DMS79 (cell line): ENCODE measurements at places on chromosomes 7 and 10.

DNA sequence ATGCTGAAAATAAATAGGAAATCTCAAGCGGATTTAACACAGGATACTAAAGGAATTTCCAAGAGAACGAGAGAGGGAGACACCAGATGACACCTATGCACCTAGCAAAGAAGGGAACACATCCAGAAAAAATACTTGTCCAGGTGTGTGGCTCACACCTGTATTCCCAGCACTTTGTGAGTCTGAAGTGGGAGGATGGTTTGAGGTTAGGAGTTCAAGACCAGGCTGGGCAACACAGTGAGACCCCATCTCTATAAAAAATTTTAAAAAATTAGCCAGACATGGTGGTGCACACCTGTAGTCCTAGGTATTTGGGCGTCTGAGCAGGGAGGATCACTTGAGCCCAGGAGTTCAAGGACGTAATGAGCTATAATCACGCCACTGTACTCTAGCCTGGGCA is 11.2 kb upstream of the CAPZA2 start:
- DNase-seq: no peak

DNA sequence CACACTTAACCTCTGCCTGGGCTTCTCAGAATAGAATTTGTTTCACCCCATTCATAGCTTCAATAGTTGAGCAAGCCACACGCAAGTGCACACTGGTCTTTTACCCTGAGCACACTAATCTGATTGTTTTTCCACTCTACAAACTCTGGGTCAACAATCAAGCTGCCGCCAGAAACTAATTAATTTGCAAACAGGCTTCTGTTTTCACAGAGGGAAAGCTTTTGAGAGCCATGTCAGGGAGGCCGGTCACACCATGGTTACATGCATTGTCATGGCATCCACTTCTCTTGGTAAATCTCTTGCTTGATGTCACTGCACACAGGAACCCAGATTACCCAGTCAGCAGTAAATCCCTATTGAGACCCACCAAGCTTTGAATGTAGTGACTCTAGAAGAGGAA is 154.2 kb downstream of the SEMA3A start:
- DNase-seq: no peak

GRCh38 chr10:8054494-8055407 is at the start of gene GATA3:
Gene GATA3, plus strand, starts transcription at chr10:8054688. Its CDS starts 968 bp downstream, at chr10:8055656.
- no peak for DNase-seq

GRCh38 chr10:49264177-49264677 is 34.7 kb upstream of the C10orf71 start:
- DNase-seq: no peak

DNA sequence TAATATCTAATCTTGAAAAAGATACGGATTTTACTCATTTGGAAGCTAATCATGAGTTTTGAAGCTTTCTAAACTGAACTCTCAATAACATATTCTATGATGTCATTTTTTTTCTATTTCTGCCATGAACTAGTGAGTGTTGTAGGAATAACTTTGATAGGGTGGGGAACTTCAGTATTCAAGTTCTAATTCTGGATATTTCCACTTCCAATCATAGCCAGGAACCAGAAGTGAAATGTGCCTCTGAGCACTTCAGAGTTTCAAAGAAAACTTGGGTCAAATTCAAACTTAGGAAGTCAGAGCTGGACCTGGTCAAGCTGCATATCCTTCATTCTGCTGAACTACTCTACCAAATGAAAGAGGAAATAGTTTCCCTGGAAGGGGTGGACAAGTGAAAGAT is 847 bp downstream of the AGMO start:
- DNase-seq: no peak

GRCh38 chr7:74725840-74726239 is 48.0 kb upstream of the NCF1 start:
- no peak for DNase-seq

DNA sequence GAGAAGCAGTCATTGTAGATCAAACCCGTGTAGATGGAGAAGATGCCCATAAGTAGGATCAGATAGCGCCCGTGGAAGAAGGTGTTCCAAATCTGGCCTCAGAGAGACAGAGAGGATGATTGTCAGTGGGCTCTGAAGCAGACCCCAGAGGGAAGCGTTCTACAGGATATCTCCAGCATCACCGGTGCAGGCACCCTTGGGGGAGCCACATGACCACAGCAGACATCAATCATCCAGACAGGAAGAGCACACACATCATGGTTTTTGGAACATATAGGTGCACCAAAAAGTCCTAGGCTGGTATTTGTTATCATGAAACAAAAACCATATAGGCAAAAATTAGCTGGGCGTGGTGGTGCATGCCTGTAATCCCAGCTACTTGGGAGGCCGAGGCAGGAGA is 44.0 kb upstream of the SVOPL start:
- DNase-seq: no peak

GRCh38 chr10:4213441-4213840 is 428.4 kb upstream of the KLF6 start:
- DNase-seq: no peak

DNA sequence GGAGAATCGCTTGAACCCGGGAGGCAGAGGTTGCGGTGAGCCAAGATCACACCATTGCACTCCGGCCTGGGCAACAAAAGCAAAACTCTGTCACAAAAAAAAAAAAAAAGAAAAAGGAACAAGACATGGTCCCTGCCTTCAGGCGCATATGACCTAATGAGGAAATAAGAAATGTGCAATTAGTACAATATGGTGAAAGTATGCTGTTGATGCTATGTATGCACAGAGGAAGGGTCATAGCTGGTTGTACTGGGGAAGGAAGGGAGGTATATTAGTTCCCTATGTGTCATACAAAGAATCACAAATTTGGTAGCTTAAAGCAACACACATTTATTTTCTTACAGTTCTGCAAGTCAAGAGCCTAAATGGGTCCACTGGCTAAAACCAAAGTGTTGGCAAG is 97.8 kb upstream of the MPP7 start:
- no peak for DNase-seq

GRCh38 chr10:97140049-97140846 is 45.5 kb downstream of the SLIT1 start:
- no peak for DNase-seq

- no peak for DNase-seq
Measured at GRCh38 chr7:139853506-139854123, 24.6 kb downstream of the TBXAS1 start.

DNA sequence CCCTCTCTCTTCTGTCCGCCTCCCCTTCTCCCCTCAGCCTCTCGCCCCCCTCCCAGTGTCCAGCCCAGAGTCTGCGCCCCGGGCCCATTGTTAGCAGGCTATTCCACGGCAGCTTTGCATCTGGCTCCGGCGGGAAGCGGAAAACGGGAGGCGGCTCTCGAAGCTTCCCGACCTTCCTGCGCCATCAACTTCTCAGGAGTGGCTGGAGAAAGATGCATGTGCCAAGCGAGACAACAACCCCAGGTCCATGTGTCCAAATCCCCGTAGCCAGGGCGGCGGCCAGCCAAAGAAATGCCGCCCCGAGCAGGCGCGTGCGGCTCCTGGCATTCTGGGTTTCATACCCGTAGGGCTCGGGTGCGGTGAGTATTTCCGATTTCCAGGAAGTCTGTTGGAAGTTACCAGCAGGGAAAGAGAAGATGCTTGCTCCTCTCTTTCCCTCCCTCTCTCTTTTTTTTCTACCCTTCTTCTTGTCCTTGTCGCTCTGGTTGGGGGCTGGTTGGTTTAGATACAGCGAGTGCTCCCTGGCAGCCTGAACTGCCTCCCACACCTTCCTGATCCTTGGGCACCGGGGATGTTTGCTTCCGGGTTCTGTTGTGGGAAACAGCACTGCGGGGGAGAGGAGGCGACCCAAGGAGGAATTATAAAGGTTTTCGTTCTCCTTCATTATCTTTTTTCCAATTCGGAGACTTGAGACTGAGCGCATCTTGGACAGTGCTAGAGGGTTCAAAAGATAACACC is 1.2 kb upstream of the HOXA2 start:
- DNase-seq: no peak

- no peak for DNase-seq
Measured at GRCh38 chr10:112308125-112308502, 24.9 kb downstream of the TECTB start.

DNA sequence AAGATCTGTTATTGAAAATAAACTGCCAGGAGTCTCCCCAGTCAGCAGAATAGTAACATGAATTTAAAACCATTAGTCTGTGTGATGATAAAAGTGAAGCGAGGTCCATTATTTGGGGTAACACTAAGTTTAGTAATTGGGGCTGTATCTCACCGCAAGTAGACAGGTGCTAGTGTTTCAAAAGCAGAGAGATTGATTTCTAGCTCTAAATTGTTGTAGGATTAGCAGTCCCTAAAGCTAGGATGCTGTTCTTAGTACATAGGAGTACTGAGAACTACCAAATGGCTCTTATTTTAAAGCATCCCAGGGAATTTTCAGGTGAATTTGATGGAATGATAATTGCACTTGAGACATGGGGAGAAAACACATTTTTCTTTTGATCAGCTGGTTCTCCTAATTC is 70.5 kb downstream of the CPED1 start:
- DNase-seq: no peak

DNA sequence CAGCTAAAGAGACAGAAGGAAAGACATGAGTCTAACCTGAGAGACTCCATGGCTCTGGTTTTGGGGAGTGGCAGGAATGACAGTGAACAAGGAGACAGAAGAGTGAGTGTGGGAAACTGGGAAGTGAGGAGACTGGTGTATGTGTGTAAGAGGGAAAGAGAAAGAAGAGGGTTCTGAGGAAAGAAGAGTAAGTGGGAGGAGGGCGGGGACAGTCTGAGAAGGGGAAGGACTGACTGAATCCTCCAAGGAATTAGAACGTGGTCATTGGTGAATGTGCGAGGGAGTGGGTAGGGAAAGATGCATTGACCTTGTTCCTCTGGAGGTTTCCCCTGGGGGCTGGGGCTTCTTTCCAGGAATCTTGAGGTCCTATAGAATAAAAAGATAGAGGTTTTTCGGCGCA is 26.6 kb downstream of the WNT8B start:
- DNase-seq: no peak

DNA sequence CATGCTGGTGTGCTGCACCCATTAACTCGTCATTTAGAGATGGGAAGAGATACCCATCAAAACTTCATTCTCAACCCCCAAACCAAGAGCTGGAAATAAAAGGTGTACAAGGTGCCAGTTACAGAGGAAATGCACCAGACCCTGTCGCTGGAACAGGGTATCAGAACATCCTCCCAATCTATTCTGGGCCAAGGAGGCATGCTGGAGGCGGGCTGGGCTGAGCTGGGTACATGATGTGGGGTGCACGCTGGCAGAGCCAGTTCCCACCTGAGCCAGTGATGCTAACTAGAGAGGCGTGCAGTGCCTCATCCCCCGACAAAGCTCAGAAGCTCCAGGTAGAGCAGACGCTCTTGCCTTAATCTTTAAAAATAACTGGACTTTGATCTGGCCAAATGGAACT is 70.1 kb downstream of the NPSR1 start:
- no peak for DNase-seq
